Naive thymus-derived CD4-positive, alpha-beta T cell (primary cell): ENCODE measurements at places on chromosomes 7 and 10. TPM values are rescaled to one million over a fixed set of nuclear protein-coding genes. Genes with fewer than 3 reads are reported as not detected.

UPK3B gene
- polyA plus RNA-seq: not detected

SUGCT gene
- polyA plus RNA-seq: 0.95 TPM

OR2A12 gene
- not detected for polyA plus RNA-seq

SFTPA1 gene
- not detected for polyA plus RNA-seq

ZNF239 gene
- polyA plus RNA-seq: 2.0 TPM

KIAA1549 gene
- polyA plus RNA-seq: not detected

WNT8B gene
- polyA plus RNA-seq: 0.11 TPM

ANKMY2 gene
- 15.6 TPM for polyA plus RNA-seq

CXCL12 gene
- polyA plus RNA-seq: not detected
